Esophagus mucosa (tissue), 1 donor: ENCODE measurements at places on chromosomes 11 and 22. TPM values are rescaled to one million over a fixed set of nuclear protein-coding genes. Genes with fewer than 3 reads are reported as not detected.
A peak's percentile ranks its signal among the peaks of the same experiment; 100 is the strongest.

GRCh38 chr22:25621986-25622385 is 57.5 kb downstream of the GRK3 start:
- ATAC-seq, result no peak

The SPDYC gene
- not detected for total RNA-seq

DNA sequence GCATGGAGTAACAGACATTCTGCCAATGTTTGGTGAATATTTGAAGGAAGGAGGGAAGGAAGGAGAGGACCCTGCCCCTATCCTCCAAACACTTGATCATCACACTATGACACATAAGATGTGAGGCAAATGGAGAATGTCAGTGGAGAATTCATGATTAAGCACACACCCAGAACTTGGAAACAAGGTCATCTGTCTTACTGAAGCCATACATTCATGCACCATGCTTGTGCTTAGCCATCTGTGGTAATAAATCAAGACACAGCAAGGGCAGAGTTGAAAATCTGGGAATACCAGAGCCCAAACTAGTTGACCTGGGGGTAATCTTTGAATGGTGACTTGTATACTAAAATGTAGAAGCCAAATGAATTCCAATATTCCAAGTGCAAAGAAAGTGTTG is 7.9 kb upstream of the TIMP3 start:
- no peak for ATAC-seq

- ATAC-seq, result peak; percentile 27
Observed at GRCh38 chr22:20494978-20495860, at the start of gene KLHL22. Gene KLHL22 (minus strand): TSS chr22:20495795. CDS start chr22:20489211, 6,584 bp downstream.
